Femur (tissue), 1 donor: ENCODE measurements at places on chromosomes 1 and 21.

- DNase-seq = no peak
Measured at GRCh38 chr21:27269644-27270043, 302.8 kb upstream of the ADAMTS5 start.

DNA sequence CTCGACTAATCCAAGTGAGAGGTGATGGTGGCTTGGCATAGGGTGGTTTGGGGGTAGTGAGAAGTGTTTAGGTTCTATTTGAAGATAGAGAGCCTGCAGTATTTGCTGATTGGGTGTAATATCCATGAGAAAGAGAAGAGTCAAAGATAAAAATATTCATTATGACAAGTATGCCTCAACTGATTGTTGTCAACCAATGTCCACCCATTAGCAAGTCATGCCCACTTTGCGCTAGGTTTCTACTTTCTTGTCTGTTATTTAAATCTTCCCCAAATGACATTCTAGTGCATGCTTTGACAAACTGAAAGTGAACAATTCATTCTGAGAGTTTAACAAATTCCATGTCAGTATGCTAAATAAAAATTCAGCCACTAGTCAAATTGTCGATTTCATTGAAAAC, 3.8 kb upstream of the XCL1 start:
- no peak for DNase-seq

- DNase-seq = no peak
Measured at GRCh38 chr1:235865565-235866204, 1.0 kb downstream of the LYST start.

DNA sequence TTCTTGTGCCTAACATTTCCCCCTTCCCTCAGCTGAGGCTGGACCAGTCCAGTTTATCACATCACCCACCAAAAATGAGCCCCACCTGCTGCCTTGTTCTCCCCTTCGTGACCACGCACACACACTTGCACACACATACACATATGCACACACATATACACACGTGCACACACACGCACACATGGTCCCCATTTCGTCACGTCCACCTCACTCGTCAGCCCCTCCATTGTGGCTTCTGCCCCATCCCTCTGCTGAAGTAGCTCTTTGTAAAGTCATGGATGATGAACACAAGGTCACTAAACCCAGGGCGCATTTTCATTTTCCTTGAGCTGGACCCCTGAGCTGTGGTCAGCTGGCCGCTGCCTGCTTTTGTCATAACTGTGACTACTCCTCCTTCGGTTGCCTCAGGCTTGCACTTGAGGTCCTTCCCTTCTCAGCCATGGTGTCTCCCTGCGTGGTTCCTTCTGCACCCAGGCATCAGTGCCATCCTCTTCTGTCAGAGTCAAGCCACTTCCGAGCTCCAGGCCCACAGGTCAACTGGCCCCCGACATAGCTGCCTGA, 93.8 kb downstream of the SYT2 start:
- DNase-seq = no peak

- no peak for DNase-seq
Measured at GRCh38 chr21:46152927-46153246, 2.5 kb downstream of the FTCD start.

DNA sequence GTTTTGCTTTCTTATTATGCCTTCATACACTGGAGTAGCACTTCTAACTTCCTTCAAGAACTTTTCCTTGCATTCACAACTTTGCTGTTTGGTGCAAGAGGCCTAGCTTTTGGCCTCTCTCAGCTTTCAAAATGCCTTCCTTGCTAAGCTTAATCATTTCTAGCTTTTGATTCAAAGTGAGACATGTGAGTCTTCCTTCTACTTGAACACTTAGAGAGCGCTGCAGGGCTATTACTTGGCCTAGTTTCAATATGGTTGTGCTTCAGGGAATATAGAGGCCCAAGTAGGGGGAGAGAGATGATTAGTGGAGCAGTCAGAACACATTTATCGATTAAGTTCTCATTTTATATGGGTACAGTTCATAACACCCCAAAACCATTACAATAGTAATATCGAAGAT, 12.4 kb downstream of the ANGEL2 start:
- no peak for DNase-seq

GRCh38 chr21:27108701-27109100, 141.8 kb upstream of the ADAMTS5 start:
- no peak for DNase-seq

DNA sequence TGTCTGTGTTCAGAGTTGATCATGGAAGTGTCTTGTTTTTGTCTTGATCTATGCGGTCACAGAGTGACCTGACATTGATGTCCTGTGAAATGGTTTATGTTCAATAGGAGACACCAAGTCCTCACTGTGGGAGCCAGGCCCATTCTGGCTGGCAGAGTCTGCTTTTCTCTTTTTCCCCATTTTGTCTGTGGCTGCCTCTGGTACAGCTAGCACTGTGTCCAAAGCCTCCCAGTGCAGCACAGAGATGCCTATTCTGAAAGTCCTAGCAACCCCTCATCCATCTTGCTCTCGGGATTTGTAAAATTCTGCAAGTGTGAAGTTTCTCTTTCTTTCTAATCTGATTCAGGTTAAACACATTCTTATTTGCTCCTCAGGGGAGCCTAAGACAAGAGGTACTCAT, 14.3 kb downstream of the TNN start:
- no peak for DNase-seq
